Inflammatory macrophage treated with lipopolysaccharide for 4 hours (primary cell): ENCODE measurements at places on chromosomes 5 and 9.

DNA sequence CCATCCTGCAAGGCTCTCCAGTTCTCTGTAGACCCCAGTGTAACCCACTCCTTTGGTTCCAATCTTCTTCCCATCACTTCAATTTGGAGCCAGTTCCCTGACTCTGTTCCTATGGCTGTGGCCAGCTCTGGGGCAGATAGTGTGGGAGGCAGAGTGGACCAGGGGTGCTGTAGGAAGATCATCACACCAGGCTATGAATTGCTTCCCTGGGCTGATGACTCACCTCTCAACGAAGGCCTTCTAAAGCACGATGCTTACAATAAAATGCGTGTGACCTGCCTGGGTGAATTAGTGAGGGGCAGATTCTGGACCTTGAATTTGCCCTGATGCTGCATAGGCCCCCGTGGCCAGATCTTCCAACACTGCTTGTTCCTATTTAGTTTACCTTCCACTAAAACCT lies 289.7 kb downstream of the FBXL7 start:
- DNase-seq = no peak

DNA sequence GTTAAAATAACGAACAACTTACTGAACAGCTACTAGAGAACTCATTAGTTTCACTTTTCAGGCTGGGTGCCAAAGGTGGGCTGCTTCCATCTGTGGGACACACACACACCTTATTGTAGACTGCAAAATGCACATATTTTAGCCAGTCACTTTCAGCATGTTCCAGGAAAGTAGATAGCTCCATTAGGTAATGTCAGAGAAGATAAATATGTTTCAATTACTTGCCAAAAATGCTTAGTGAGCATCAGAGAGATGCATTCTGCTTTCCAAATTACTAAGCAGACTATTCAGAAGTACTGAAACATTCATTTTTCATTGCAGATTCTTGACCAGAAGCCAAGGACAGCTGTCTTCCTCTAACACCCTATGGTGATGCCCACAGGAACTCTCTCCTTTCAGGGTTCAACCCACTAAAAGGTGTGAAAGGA lies 56.2 kb upstream of the APC start:
- DNase-seq = no peak

GRCh38 chr9:114779352-114779845 lies 26.4 kb downstream of the TNFSF15 start:
- DNase-seq = no peak

GRCh38 chr9:22731786-22732185 lies 285.2 kb downstream of the DMRTA1 start:
- no peak for DNase-seq

GRCh38 chr5:36874465-36874864 lies 2.1 kb upstream of the NIPBL start:
- DNase-seq = no peak
